ENCODE measurements at places on chromosomes 5 and 9. TPM values are rescaled to one million over a fixed set of nuclear protein-coding genes. Genes with fewer than 3 reads are reported as not detected.

PCDHA4 gene
- total RNA-seq, result not detected

TMEM252 gene
- total RNA-seq, result not detected

SMIM33 gene
- 0.37 TPM for total RNA-seq

C5orf22 gene
- 23.7 TPM for total RNA-seq

MELK gene
- 53.9 TPM for total RNA-seq

PCDHB10 gene
- not detected for total RNA-seq

PCDHB4 gene
- total RNA-seq, result not detected

DNA sequence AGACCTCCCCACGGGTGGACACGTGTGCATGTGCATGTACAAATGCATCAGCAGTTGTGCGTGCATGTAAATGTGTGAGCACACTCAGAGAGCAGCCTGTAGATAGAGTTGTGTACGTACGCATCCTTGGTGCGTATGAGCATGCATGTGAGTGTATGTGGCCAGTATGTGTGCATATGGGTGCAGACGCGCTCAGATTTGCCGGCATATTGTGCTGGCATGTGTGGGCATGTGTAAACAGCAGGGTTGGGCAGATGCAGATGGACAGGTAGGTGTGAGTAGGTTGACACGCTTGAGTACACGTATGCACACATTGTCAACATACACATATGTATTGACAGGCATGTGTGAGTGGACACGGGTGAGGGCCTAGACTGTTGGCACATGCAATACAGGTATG, 56.5 kb downstream of the LMX1B start:
- no peak for DNase-seq

- DNase-seq, result no peak
Observed at GRCh38 chr5:122358372-122358979, 46.4 kb downstream of the SNCAIP start.

GRCh38 chr5:140855772-140856674, at the start of gene PCDHA10:
Gene PCDHA10, plus strand, starts transcription at chr5:140855897. Its CDS starts 152 bp downstream, at chr5:140856049.
- no peak for DNase-seq

DNA sequence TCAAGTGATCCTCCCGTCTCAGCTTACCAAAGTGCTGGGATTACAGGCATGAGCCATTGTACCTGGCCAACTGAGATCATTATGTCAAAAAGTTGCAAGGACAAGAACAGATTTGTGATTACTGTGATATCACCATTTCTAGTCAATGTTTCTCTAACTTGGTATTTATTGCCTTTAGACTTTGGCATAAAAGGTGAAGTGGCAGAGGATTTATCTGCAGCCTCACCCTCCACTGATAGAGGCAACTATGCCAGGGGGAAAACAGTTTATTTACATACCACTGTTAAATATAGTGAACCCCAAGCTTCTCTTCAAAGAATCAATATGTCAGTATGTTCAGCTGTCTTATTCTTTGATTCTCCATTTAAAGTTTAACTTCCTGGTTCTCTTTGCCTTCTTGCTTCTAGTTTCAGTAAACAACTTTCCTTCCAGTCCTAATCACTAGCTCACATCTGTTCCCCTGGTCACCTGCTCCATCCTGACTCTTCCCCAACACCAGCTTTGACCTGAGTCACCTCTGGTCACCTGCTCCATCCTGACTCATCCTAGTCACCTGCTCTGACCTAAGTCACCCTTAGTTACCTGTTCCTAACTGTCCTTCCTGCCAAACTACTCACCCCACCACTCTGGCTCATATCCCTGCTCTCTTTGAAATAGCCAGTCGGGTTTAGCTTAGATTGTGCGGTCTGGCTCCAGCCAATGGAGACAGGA, 29.9 kb downstream of the SEMA6A start:
- DNase-seq, result no peak

DNA sequence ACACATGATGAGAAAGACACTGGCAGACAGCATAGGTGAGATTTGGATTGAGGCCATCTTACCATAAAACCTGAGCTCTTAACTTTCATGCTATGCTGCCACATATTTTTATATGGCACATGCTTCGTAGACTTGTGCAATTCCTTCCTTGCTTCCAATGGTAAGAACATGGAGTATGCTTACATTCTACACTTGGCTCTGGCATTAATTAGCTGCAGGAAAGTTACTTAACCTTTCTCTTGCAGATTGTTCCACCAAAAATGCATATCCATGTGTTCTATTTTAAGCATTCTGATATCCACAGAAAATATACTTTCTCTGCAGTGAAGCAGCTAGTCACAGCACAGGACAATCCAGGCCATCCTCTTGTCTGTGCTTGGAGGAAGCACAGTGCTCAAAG, 119.4 kb downstream of the MPDZ start:
- no peak for DNase-seq

DNA sequence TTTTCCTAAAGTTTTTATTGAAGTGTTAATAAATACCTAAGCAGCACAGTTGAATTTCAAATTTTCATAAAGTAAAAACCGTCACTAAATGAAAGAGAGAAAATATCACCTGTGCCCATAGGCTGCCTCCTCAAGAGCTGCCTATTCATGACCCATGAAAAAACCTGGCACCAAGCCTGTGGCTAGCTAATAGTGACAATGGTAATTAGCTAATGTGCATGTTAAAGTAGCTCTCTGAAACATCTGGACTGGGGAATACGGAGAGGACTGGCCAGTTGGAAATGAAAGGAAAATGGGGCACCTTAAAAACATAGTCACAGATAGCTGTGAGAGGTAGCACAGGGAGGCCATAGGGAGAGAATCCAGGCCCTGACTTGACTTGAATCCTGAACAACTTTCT, 5.4 kb upstream of the GNE start:
- DNase-seq, result no peak

DNA sequence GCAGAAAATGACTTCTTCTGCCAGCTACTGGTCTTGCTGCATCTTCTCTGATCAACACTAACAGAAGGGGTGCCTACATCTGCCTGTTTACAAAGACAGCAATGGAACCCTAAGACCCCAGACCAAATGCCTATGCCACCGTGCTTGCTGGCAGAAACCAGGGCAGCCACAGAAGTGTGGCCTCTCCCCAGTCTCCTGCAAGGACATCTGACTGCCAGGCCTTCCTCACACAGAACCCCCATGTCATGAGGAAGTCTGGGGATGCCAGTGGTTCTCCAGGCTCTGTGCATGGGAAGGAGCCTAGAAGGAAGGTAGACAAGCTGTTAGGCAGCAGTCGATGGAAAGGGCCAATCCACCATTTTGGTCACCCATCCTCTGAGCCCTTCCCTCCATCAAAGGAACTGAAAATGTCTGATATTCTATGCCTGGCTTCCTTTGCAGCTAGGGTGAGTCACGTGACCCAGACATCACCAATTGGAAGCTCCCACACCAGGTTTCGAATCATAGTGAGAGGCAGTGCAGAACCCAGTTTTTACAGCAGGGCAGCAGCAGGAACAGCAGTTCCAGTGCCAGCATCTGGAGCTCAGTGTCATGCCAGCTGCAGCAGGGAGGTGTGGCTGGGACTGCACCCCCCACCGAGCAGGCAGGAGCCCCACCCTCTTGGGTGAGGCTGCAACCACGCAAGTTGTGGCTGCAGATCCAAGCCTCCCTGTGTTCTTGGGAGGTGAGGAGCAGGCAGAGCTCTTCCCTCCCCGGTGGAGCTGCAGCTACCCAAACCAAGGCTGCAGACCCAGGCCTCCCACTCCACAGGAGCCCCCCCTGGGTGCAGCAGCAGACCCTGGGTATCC, 123.4 kb downstream of the OLFM1 start:
- no peak for DNase-seq

DNA sequence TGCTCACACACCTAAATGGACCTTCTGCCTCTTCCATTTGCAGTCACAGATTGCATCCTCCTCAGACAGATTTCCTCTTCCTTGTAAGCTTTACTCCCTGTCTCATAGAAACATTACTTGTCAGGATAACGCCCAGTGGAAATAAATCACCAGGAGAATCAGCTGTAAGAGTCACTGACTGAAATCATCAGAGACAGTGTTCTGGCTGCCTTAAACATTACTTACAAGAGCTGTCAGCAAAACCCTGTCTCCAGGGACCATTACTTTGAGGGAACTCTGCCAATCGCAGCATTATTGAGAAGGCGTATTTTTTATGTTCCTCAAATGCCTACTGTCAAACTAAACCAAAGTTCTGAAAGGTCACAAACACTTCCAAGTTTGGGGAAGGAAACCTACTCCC, 5.9 kb downstream of the DPYSL3 start:
- no peak for DNase-seq

DNA sequence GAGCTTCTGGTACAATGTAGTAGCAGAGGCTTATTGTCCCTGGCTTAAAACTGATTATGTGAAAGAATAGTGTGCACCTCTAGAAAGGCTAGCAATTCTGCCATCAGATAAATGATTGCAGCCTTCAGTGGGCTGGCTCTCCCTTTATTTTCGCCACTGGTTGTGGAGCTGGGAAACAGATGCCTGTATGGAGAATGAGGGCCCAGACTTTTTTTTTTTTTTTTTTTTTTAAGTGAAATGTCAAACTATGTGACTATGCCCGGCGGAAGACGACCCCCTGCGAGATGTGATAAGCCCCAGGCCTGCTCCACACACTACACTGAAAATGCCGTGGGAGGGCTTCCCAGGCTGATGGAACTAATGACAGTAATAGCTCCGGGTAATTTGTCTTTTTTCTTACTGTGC, 28.7 kb downstream of the ISL1 start:
- no peak for DNase-seq

DNA sequence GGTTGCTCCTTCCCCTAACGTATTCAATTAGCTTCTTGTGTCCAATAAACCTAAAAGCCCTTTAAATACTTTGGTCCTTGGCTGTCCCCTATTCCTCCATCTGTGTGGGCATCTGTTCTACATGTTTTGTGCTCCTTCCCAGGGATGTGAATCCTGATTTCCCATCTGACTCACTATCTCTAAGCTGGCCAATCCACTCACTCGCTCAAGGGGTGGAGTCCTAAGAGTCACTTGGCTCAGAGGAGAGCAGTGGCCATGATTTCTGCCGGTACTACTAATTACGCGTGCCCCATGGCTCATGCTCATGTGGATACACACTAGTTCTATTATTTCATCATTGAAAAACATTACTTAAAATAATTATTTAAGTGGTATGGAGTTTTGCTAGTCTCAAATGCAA, 89.6 kb downstream of the TAF11L14 start:
- no peak for DNase-seq

DNA sequence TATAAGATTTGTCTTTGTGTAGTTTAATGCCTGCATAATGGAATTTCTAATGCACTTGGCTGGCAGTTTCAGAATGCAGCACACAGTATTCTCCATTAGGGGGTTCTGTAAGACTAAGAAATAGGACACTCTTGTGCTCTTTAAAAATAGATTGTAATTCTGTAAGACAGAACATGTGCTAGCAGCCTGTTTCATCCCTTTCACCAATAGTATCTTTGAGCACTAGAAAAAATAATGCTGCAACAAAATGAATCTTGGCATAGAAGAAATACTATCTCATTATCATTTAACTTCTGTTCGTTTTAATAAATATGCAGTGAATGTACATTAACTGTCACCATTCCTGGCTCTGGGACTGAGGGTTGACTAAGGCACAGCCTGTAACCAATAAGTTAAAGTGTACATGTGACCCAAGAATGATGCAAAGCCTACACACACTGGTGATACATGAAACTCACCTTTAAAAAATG, 23.8 kb upstream of the ZNF622 start:
- no peak for DNase-seq

GRCh38 chr5:178649580-178649979, 22.7 kb upstream of the CLK4 start:
- DNase-seq, result no peak

DNA sequence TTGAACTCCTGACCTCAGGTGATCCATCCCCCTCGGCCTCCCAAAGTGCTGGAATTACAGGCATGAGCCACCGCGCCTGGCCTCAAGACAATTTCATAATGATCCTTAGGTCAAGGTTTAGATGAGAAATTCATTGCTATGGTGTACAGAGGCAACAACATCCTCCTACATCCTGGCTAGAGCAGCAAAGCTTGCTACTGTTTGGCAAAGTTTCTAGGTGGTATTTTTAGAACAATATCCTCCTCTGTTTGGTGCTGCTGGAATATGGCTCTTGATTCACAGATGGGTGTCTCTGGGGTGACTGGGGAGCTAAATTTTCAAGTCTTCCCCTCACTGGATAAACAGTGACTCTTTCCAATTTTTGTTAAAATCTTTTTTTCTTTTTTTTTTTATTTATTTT, 30.6 kb downstream of the CRHBP start:
- DNase-seq, result no peak

GRCh38 chr5:133569347-133569746, 43.0 kb downstream of the FSTL4 start:
- DNase-seq, result no peak

DNA sequence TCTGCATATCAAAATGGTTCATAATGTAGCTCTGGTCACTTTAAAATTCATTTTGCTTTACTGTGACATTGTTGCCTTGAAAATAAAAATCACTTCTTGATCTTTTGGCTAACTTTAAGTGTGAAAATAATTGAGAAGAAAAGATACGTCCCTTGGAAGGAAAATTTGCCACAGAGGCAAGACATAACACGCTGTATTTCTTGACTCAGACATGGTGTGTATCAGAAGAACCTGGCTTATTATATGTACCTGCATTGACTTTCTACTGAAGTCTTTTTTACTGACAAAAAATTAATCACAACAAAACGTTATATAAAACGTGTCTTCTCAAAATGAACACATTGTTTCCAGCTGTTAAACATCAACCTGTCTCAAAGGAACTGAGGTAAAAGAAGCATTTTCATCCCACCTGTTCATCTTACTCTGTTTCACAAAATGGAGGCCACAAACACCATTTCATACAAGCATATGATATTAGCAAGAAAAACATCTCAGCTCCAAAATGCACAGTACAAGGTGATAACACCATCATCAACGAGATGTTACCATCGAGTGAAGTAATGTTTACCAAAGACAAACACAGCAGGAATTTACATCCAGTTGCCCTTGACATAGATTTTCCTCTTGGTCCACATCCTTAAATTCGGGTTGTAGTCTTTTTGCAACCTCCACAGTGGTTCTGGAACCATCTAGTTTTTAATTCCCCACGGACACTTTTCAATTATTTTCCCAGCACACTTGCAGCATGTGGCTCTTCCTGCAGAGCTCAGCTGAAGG, 179.9 kb downstream of the GLIS3 start:
- no peak for DNase-seq

- DNase-seq, result no peak
Observed at GRCh38 chr5:124162767-124163532, 583.5 kb downstream of the ZNF608 start.

GRCh38 chr5:160369990-160370712, at the start of gene C1QTNF2:
Gene C1QTNF2, minus strand, starts transcription at chr5:160370626. Its CDS starts 15,615 bp downstream, at chr5:160355011.
- peak; percentile 23 for DNase-seq
